ENCODE measurements at places on chromosomes 1 and 21.

DNA sequence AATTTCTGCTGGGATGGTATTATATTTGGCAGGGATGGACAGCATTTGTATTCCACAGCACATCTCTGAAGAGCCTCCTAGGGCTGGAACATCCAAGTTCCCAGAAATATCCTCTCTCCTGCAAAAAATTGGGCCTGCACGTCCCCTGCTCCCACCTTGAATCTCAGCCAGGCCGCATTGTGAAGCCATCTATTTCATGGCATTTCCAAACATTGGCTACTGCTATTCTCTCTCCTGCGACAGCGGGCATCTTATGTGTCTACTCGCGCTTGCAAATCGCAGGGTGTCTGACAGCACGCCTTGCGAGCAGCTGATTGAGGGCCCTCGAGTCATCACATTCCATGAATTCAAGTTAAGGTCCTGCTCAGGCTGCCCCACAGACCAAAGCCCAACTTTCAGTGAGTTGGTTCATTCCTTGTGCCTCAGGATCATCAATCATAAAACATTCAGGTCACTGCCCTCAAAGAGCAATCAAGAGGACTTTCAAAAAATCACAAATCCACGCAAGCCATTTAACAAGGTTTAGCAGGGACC lies 15.8 kb downstream of the RGS8 start:
- DNase-seq: no peak

DNA sequence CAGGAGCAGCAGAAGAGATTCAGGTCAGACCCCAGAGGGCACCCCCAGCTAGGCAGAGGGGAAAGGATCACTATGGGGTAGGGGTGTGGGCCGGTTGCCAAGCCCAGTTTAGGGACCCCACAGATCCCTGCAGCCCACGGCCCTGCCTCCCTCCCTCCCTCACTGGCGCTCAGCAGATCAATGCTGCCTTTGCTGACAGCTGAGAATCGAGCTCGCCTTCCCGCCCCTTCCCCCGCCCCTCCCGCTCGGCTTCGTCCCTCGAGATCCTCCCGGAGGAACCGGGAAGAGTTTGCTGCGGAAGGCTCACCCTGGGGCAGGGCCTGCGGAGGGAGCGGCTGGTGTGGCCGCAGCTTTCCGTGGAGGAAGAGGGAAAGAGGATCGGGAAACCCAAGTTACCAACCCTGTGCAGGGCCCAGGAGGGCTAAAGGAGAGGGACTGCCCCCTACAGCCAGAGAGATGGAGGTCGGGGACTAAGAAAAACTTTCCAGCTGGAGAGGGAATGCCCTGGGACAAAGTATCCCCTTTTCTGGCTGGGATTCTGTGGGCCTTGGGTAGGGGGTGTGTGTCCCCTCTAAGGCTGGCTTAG lies 1.1 kb upstream of the KCNQ4 start:
- DNase-seq: no peak

- DNase-seq: no peak
These were observed 26.8 kb downstream of the EIF4G3 start for GRCh38 chr1:21149855-21150432.

- no peak for DNase-seq
These were observed 28.3 kb upstream of the TMPRSS2 start for GRCh38 chr21:41536076-41536826.

DNA sequence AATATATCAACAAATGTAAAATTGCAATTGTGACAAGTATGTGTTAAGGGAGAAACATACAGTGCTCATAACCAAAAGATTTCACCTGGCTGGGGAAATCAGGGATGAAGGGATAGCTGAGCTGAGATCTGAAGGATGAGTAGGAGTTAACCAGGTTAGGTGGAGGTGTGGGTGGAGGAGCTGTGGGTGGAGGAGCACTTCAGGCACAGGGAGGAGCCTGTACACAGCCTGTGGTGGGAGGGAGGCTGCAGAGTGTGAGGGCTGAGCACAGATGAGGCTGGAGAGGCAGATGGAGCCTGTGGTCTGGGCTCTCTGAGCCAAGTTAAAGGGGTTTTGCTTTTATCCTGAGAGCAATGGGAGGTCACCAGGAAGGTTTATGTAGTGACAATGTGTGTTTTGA lies 111.9 kb downstream of the XCL2 start:
- no peak for DNase-seq

DNA sequence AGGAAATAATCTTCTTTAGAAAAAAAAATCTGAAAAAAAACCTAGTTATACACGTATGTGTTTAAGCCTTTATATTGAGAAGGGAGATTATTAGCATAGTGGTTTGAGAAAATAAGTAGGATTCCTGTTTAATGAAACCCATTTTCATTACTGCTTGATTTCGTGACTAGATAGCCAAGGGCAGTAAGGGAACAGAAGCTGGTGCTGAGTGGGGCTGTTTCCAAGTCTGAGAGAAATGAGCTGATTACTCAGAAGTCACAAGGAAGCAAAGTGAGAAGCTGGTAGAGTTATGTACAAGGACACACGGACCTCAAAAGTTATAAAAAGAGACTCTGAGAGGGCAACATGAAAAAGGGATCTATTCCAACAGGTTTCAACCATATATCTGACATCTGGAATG lies 256.5 kb downstream of the TTLL7 start:
- DNase-seq: no peak

GRCh38 chr1:248757784-248758195 lies 2.2 kb upstream of the LYPD8 start:
- no peak for DNase-seq

DNA sequence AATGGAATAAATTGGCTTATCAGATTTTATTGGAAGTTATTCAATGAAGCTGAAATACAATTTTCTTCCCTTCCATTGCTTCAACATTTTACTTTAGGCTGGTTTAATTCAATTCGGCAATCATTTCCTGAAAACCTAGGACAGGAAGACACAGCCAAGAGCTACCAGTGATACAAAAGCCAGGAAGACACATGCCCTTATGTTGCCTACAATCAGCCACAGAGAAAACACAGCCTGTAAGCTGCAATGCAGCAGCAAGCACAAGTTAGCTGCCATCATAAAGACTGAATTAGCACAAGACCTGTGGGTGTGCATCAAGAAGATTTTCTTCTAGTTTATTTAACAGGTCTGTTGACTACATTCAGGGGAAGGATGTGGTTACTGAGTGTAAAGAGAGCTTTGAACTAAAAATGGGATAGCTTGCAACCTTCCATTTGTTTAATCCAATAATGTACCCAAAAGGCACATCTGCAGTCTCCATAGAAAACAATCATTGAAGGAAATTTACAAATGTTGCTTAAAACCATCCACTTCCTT lies 193.8 kb downstream of the KCNH1 start:
- DNase-seq: no peak

GRCh38 chr1:203558064-203558760 lies 64.3 kb downstream of the OPTC start:
- DNase-seq: no peak

DNA sequence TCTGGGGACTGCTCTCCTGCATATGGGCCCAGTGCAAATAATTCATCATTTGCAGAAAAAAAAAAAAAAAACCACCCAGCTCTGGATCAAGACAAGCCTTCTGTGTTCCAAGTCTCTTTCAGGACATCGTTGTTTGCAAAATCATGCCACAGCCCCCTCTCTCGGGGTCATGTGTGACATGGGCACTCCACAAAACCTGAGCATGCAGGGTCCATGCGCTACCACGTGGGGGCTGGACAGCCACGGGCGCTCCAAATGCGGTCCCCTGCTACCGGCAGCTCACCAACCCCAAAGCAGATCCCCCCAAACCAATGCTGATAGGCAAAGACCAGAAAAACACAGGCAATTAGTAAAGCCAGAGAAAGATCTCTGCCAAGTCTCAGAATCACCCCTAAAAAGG lies 17.6 kb downstream of the NPHP4 start:
- no peak for DNase-seq

DNA sequence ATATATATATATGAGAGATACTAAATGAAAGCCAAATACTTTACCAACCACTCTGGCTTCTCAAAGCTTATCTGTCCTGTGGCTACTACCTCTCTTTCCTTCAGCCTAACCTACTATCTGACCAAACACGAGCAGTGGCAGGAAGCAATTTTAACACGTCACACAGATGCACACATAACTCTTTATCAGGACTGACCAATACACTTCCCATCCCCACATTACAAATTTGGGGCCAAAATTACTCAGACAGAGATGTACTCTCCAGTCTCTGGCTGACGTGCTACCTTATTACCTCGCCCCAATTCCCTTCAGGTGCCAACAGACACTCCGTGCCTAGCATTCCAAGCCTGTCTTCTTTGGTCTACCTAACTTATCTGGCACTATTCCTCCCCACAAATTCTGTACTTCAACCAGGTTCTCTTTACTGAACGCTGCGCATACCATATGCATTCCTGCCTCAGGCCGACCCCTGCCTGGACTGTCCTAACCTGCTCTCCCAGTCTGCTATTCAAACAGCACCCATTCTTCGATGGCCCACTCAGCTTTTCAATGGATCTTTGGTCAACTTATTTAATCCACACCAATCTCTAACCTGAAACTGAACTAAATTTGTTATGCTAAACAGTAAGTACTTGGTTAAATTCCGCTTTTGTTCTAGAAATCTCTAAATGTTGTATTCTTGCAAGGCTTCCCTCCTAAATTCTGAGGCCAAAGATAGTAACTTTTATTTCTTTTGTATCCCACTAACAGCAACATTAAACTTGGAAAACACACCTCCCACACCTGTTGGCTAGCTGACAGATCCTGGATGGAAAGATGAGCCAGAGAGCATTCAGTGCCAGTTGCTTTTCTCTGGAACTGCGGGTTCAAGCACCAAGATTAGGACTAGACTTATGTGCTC lies 27.9 kb downstream of the RERE start:
- no peak for DNase-seq

- DNase-seq: no peak
These were observed 9.3 kb downstream of the CHD5 start for GRCh38 chr1:6170742-6171201.

DNA sequence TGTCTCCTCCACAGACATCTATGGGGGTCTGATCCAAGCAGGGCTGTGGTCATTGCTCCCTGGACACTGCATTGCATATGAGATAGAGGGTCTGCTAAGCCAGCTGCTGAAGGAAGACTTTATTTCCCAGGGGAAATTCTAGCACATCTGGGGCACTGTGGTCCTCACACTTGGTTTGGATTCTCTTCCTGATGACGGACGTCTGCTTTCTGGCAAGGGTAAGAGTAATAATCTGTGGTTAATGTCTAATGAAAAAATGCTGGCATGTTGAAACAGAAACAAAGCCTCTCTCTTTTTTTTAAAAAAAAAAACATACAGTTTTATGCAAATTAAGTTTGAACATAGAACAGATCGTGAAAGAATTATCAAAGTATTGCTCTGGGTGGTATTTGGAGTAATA lies 553.9 kb downstream of the DPYD start:
- DNase-seq: no peak

GRCh38 chr21:17542371-17543011 lies 29.6 kb downstream of the CXADR start:
- DNase-seq: no peak

GRCh38 chr1:237566581-237566980 lies 324.1 kb downstream of the ZP4 start:
- no peak for DNase-seq

DNA sequence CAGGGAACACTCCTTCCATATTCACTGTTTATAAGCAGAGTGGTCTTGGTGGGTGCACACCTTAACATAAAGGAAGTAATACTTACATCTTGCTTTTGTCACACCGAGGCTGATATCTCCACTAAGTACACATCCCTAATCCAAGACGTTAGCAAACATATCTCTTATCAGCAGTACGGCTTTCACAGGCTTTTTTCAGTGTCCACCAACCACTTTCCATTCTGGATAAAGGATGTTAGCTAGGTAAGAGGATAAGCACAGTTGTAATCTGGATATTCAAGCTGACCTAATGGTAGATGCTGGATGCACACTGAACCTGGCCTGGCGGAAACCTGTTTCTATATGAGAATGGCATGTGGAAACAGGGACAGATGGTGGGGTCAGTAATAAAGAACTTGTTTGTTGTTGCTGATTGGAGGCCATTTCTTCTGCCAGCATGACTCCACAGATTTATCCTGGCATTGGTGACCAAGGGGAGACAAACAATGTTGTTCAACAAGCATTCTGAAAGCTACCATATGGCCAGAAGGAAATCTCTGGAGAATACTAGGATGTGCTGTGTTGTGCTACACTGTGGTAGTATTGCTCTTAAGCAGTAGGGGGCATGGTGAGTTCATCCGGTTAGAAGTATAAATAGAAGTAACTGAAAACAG lies 416.4 kb downstream of the PTBP2 start:
- peak; percentile 7 for DNase-seq

- DNase-seq: no peak
These were observed at the start of gene B3GALT5 for GRCh38 chr21:39612233-39613040. B3GALT5 (plus strand) TSS chr21:39612940; CDS start chr21:39660560, 47,620 bp downstream.

GRCh38 chr1:32949519-32949918 lies 15.1 kb downstream of the RNF19B start:
- DNase-seq: no peak

GRCh38 chr1:149845416-149845815 lies 54.0 kb upstream of the BOLA1 start:
- no peak for DNase-seq

DNA sequence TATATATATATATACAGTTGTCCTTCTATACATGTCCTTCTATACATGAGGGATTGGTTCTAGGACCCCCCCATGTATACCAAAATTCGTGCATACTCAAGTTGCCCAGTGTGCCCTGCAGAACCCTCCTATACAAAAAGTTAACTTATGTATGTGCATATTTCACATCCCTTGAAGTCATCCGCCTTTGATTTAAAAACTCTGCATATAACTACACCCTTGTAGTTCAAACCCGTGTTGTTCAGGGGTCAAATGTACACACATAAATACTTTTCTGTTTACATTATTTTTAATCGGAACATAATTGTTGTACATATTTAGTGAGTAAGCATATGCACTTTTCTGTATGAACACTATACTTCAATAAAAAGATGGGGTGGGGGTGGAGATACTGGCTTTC lies 7.7 kb upstream of the ABL2 start:
- no peak for DNase-seq

DNA sequence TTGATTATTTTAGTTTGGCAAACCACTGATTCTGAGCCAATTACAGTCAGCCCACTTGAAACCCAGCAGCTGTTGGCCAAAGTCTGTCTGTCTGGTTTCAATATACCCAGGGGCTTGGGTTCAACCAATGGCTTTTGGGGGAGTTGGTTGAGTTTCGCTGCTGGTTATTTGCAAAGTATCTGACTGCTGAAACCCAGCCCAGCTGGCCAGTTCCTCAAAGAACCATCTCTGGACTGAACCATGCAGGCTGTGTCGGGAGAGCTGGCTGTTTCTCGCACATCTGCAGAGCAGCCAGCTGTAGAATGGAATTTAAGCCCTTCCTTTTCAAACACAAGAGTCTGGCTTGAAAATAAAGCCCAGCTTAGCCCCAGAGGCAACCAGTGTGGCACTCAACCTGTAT lies 66.0 kb upstream of the PAX7 start:
- DNase-seq: no peak

DNA sequence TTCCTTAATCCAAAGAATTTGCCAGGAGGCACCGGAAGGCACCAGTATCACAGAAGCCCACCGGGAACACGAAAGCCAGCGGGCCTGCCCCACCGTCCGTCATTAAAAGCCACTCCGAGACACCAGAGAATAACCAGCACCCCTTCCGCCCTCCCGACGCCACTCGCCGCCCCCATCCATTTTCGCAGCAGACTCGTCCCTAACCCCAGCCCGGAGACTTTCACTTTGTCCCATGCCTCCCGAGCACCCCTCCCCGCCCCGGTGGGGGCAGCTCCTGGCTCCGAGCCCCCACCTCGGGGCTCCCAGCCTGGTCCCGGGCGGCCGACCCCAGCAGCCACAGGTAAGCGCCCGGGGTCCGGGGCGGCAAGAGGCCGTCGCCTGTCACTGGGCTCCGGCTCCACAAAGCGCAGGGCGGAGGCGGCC lies 105.4 kb downstream of the SLC45A1 start:
- peak; percentile 53 for DNase-seq
